ENCODE measurements at places on chromosomes 6 and 20. TPM values are rescaled to one million over a fixed set of nuclear protein-coding genes. Genes with fewer than 3 reads are reported as not detected.

The ZBP1 gene
- not detected for total RNA-seq

The RPL10A gene
- 1,582 TPM for total RNA-seq

The DUSP15 gene
- total RNA-seq, result 0.23 TPM

The NKAPL gene
- 1.4 TPM for total RNA-seq

The HLA-DPA1 gene
- 9.7 TPM for total RNA-seq

The DEFB132 gene
- not detected for total RNA-seq

The CLPSL2 gene
- total RNA-seq, result not detected

The TBXT gene
- not detected for total RNA-seq

The PIM1 gene
- total RNA-seq, result 25.2 TPM

The BPIFB4 gene
- total RNA-seq, result 0.23 TPM

The MUC21 gene
- total RNA-seq, result not detected

The TGM3 gene
- not detected for total RNA-seq

The PAQR8 gene
- total RNA-seq, result 1.9 TPM

The SYCP2L gene
- 0.08 TPM for total RNA-seq

The POPDC3 gene
- 1.4 TPM for total RNA-seq

The PLA2G7 gene
- not detected for total RNA-seq

The SLCO4A1 gene
- total RNA-seq, result not detected

The CD83 gene
- 0.45 TPM for total RNA-seq

The GPR63 gene
- total RNA-seq, result 0.08 TPM

The SLC17A9 gene
- total RNA-seq, result 2.5 TPM

The PI16 gene
- total RNA-seq, result under 0.01 TPM

The MICB gene
- total RNA-seq, result 8.8 TPM

The PHACTR1 gene
- total RNA-seq, result 0.08 TPM

The NR2E1 gene
- total RNA-seq, result not detected
